Psoas muscle (tissue), 8 donors: ENCODE measurements at places on chromosomes 7 and 10. TPM values are rescaled to one million over a fixed set of nuclear protein-coding genes. Genes with fewer than 3 reads are reported as not detected.

GRCh38 chr10:79490400-79491142 lies 21.8 kb upstream of the EIF5AL1 start:
- peaks cover 5% of the 10 kb centered on the region for H3K4me1 ChIP-seq
- no peaks in the 10 kb centered on the region for H3K36me3 ChIP-seq
- H3K27ac ChIP-seq: no peak overlapping the region
- DNase-seq: peak; percentile 72

DNA sequence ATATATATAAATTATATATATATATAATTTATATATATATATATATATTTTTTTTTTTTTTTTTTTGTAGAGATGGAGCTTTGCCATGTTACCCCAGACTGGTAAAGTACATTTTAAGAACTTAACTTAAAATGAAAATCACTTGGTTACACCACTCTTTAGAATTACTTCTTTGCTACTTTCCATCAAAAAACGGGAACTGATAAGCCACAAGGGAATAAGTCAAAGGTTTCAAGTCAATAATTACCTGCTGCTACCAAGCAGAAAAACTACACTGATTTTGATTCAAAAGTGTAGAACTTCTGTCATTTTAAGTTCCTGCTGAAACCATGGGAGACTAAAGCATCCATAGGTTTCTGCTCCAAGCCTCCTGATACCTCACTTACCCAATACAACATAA lies 12.2 kb downstream of the PPA1 start:
- H3K27me3 ChIP-seq: no peaks in the 10 kb centered on the region
- peaks cover 32% of the 10 kb centered on the region for H3K36me3 ChIP-seq
- peaks cover 8% of the 10 kb centered on the region for H3K4me1 ChIP-seq

GRCh38 chr7:33719059-33719581 lies 186.2 kb upstream of the BMPER start:
- H3K36me3 ChIP-seq: no peaks in the 10 kb centered on the region
- H3K27me3 ChIP-seq: no peaks in the 10 kb centered on the region
- DNase-seq: peak; percentile 69
- H3K4me3 ChIP-seq: no peak overlapping the region
- peaks cover 11% of the 10 kb centered on the region for H3K4me1 ChIP-seq

DNA sequence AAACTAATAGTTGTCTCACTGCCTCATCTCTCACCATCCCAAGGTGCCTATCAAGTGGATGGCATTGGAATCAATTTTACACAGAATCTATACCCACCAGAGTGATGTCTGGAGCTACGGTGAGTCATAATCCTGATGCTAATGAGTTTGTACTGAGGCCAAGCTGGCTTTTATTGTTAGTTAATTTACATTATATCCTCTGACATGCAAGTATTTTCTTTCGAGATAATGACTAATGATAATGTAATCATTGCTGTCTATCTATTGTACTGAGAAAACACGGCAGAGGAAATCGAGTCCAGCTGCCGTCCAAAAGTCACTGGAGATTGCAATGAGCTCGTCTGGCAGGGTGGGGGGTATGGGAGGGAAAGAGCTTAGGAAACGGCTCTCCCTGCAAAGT lies 172.4 kb upstream of the LANCL2 start:
- no peak overlapping the region for H3K4me3 ChIP-seq
- H3K27ac ChIP-seq: peak overlapping the region; percentile 41
- no peaks in the 10 kb centered on the region for H3K27me3 ChIP-seq
- DNase-seq: no peak
- H3K36me3 ChIP-seq: no peaks in the 10 kb centered on the region

GRCh38 chr10:52940921-52941320 lies 168.3 kb upstream of the MBL2 start:
- H3K4me1 ChIP-seq: no peaks in the 10 kb centered on the region
- no peak overlapping the region for H3K4me3 ChIP-seq
- no peak for DNase-seq
- H3K27me3 ChIP-seq: no peaks in the 10 kb centered on the region

GRCh38 chr7:29920491-29920890 lies 69.1 kb downstream of the SCRN1 start:
- no peaks in the 10 kb centered on the region for H3K27me3 ChIP-seq
- peaks cover under 1% of the 10 kb centered on the region for H3K36me3 ChIP-seq
- no peak overlapping the region for H3K27ac ChIP-seq
- H3K4me1 ChIP-seq: no peaks in the 10 kb centered on the region

DNA sequence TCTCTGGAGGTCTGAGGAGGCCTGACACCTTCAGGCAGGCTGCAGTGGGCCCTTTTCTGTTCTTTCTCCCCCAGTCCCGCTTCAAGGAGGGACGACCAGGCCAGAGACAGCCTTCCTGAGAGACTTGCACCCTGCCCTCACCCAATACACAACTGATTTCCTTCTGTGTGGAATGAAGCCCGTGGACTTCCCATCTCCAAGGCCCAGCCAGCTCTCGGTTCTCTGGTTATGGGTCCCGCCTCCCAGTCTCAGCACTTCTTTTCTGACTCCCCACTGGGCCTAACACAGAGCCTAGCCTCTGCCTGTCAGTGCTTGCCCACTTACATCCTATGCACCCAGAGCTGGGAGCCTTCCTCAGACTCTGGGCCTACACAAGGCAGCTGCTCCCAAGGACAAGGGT lies 24.1 kb upstream of the ADCYAP1R1 start:
- no peak overlapping the region for H3K27ac ChIP-seq
- H3K27me3 ChIP-seq: peaks cover 16% of the 10 kb centered on the region
- H3K36me3 ChIP-seq: no peaks in the 10 kb centered on the region
- no peaks in the 10 kb centered on the region for H3K4me1 ChIP-seq

- no peak overlapping the region for H3K27ac ChIP-seq
- H3K36me3 ChIP-seq: no peaks in the 10 kb centered on the region
- H3K4me3 ChIP-seq: no peak overlapping the region
- H3K27me3 ChIP-seq: peaks cover 3% of the 10 kb centered on the region
- no peak for DNase-seq
- no peaks in the 10 kb centered on the region for H3K4me1 ChIP-seq
Observed at GRCh38 chr10:98511876-98512275, 65.1 kb upstream of the HPS1 start.

DNA sequence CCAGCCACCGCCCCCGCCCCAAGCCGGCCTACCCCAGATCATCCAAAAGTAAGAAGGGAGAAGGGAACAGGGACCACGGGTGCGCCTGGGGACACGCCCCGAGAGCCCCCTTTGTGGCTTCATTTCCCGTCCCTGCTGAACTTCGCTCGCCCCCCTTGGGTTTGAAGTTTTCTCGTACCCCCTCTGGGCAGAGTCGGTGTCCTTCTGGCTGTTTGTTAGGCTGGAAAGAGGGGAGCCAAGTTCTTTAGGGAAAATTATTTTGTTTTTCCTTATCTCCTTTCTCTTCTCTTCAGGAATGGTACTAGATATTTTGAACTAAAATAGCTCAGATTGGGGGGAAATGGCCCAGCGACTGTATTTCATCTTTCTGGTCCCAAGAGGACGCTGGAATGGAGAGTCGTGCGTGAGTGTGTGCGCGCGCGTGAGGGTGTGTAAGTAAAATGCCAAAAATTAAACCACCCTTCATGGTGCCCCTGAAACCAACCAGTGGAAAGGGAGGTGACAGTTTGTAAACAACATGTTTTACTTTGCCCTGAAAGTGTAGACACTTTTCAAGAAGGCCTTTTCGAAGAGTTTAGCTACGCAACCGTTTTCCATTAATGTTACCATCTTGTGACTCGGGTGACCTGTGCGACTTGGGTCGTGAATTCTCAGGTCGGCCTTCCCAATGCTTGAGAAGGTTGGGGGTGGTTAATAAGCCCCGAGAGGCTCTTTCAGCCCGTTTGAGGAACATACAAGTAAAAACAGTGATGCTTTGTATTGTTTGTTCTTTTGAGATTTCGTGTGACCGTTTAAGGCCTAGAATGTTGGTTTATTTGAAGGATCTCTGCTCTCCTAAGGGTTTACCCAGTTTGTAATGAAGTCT lies 694 bp downstream of the RBM20 start:
- peaks cover 34% of the 10 kb centered on the region for H3K4me1 ChIP-seq
- H3K27me3 ChIP-seq: no peaks in the 10 kb centered on the region
- peak overlapping the region; percentile 96 for H3K27ac ChIP-seq
- H3K4me3 ChIP-seq: peak overlapping the region; percentile 88

DNA sequence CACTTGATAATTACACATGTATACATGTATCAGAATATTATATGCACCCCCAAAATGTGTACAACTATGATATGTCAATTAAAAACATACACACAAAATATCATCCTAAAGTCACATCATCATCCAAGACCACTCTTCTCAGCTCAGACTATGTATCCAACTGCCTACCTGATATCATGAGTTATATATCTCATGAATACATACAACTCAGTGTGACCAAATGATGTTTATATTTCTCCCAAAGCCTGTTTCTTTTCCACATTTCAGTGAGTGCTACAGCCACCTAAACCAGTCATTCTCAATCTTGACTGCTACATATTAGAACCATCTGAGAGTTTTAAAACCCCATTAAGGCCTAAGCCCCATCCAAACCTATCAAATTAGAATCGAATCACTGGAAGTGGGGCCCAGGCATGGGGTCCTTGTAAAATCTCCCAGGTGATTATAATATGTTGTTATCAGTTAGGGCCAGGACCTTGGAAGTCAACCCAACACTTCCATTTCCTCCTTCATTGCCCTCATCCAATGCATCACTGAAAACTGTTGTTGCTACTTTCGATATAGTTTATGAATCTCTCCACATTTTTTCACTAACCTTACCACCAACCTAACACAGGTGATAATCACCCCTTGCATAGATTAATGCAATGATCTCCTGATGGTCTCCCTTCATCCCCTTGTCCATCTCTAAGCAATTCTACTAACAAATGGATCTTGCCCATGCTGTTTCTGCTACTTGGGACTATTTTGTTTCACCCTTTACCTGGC lies 53.8 kb upstream of the ITGB8 start:
- no peak overlapping the region for H3K4me3 ChIP-seq
- no peak overlapping the region for H3K27ac ChIP-seq
- H3K36me3 ChIP-seq: no peaks in the 10 kb centered on the region
- H3K4me1 ChIP-seq: no peaks in the 10 kb centered on the region

The PTPRZ1 gene
- 0.30 TPM for total RNA-seq

The PAOX gene
- total RNA-seq: 5.2 TPM

The DRGX gene
- not detected for total RNA-seq

The AEBP1 gene
- 17.3 TPM for total RNA-seq

The TM9SF3 gene
- 57.6 TPM for total RNA-seq

The BLVRA gene
- total RNA-seq: 50.9 TPM

The PDE1C gene
- total RNA-seq: 0.76 TPM

The CD36 gene
- total RNA-seq: 305 TPM

The AKR1D1 gene
- not detected for total RNA-seq
